ENCODE measurements at places on chromosomes 6 and 20.

GRCh38 chr6:41900861-41901260 lies 5.7 kb upstream of the USP49 start:
- no peak for DNase-seq

GRCh38 chr6:1335367-1336037 lies 23.6 kb downstream of the FOXQ1 start:
- DNase-seq: peak; percentile 94

DNA sequence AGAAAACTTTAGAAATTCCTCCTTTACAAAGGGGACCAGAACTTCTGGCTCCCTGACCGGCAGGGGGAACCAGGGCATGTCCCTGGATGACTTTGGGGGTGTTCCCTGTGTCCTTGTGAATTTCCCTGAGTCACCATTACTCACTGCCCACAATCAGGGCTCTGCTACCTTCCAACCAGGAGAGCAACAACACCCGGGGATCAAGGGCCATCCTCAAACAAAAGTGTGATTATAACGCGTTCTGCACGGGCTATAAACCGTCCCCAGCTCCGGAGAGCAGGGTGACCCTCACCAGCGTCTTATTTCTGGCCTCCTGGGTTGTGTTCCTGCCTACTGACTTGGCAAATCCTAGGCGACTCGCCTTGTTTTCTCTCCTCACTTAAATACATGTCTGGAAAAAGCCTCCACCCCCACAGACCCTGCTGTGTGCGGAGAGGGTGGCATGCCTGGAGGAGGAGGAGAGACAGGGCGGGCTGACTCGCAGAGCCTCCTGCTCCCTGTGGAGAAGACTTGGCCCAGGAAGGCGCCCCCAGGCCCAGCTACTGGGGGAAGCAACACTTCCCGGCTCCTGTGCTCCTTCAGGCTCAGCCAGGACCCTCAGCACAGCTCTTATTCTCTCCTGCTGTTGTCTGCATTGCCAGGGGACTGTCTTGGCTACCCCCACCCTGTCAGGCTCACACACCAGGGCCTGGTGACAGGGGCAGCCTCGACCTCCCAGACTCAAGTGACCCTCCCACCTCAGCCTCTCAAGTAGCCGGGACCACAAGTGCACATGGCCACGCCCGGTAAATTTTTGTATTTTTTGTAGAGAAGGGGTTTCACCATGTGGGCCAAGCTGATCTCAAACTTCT lies 54.1 kb downstream of the FGD2 start:
- peak; percentile 76 for DNase-seq

- DNase-seq: no peak
Observed at GRCh38 chr20:32718749-32719348, 24.4 kb downstream of the COMMD7 start.

DNA sequence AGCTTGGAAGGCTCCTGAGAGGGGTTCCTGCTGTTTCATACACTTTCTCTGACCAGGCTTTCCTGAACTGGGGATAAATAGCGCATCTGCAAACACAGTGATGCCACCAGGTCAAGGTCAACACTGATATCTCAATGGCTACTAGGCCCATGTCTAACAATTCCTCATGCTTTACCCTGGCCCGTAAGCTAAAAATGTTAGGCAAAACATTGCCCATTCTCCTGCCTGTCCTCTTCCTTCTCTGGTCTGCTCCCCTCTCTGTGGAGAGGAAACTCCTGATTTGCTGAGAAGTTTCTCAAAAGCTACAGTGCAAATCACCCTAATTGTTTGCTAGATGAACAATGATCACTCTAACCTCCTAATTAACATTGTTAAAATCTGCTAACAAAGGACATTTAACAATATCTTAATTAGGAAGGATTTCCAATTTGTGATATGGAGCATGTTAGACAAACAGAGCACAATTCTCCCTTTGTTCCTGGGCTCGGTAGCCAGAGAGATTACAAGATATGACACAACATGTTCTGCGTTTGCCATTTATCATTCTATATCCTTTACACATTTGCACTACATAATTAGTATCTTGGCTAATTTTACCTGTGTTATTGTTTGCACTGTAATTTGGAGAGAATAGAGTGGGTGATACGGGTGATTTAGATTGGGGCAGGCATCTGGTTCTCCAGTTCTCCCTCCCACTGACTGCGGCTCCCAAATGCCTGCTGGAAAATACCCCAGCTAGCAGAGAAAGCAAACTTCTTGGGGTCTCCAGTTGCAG lies 266.8 kb downstream of the CD83 start:
- DNase-seq: no peak

DNA sequence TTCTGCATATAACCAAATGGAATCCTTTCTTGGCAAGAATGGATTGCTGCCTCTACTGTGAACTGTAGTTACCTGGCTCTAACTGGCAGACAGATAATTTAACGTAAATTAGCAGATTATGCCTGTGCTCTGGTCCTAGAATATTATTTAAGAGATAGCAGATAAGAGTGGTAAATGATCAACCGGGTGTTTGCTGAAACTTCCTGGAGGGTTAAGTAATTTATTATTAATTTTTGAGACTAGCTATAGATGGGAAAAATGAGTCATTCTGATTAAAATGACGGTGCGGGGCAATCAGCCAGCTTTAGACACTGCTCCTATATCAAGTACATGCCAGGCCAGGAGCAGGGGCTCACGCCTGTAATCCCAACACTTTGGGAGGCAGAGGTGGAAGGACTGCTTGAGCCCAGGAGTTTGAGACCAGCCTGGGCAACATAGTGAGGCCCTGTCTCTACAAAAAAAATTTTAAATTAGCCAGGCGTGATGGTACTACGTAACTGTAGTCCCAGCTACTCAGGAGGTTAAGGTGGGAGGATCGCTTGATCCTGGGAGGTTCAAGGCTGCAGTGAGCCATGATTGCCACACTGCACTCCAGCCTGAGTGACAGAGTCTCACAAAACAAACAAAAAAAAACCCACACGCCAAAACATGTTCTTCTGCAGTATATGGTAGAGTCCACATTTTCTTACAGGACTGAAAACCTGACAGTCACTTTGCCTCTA lies 22.6 kb downstream of the B4GALT5 start:
- DNase-seq: peak; percentile 54

GRCh38 chr20:41456351-41456750 lies 89.7 kb upstream of the EMILIN3 start:
- no peak for DNase-seq

- DNase-seq: no peak
Observed at GRCh38 chr6:136439514-136440190, 110.6 kb downstream of the MAP7 start.

GRCh38 chr20:35839904-35840303 lies 68.1 kb downstream of the PHF20 start:
- DNase-seq: no peak

GRCh38 chr6:6881438-6882225 lies 226.1 kb upstream of the RREB1 start:
- peak; percentile 70 for DNase-seq

DNA sequence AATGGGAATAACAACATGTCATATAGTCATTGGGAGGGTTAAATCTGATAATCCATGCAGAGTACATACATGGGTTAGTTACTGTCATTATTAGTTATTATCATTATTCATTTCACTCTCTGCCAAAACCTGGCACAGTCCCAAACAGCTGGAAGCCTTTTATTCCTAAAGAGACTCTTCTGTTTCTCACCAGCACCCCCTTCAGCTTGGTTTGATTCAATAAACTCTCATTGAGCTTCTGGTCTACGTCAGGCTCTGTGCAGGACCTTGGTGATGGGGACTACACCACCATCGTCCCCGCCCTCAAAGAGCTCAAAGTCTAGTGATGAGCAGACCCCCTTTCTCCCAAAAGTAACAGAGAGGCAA lies 2.3 kb downstream of the KCNK15 start:
- DNase-seq: no peak

DNA sequence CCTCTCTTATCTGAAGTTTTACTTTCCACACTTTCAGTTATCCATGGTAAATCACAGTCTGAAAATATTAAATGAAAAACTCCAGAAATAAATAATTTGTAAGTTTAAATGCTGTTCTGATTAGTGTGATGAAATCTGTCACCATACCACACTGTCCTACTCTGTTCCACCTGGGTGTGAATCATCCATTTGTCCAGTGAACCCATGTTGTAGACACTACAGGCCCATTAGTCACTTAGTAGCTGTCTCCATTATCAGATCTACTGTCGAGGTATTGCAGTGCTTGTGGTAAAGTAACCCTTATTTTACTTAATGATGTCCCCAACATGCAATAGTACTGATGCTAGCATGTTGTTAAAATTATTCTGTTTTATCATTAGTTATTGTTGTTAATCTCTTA lies 29.2 kb upstream of the MMS22L start:
- no peak for DNase-seq

DNA sequence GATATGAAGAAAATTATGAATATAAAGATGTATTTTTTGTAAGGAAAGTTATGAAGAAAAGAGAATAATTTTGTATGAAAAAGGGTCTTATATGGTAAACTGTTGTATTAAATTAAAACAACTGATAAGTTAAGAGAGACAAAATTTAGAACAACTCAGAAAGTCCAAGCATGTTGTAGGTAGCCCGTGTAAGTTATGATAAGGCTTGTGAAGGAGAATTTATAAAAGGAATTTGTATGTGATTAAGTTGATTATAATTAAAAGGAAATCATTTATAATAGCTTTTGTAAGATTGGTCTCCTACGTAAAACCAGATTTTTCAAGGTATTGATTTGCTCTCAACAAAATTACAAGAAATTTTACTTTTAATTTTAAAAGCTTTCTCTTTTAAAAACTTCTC lies 1579.3 kb downstream of the HACE1 start:
- no peak for DNase-seq

GRCh38 chr6:68559716-68560115 lies 75.4 kb upstream of the ADGRB3 start:
- no peak for DNase-seq

DNA sequence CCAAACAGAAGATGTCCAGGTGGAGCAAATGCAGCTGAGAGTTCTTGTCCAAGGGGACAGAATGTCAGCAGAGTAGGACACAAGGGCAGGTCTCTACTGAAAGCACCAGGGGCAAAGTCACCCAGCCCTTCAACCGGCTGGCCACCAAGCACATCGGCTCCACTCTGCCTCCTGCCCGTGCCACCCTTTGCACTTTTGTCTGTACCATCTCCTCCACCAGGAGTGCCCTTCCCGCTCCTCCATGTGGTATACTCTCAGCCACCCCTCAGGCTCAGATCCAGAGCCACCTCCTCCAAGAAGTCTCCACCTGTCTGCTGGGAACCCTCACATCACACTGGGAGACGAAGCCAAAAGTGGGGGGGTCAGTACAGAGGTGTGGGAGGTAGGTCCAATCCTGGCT lies 4.1 kb upstream of the HSPA12B start:
- DNase-seq: no peak

GRCh38 chr6:105594821-105595220 lies 191.9 kb upstream of the PREP start:
- DNase-seq: no peak

DNA sequence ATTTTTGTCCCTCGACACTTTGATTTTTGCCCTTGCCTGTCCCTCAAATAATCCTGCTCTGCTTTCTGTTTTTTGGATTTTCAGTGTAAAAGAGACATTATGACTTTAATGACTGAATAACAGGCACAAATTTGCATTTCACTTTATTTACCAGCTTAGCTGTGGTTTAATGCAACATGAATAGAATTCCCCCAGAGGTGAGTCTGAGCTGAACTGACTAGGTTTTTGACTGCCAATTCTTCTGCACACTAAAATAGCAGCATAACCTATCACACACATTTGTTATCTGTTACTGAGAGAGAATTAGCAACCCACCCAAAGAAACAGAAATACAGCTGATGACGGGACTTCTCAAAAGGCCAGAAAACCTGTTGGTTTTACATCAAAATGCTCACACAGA lies 3.9 kb upstream of the RBM24 start:
- DNase-seq: no peak

DNA sequence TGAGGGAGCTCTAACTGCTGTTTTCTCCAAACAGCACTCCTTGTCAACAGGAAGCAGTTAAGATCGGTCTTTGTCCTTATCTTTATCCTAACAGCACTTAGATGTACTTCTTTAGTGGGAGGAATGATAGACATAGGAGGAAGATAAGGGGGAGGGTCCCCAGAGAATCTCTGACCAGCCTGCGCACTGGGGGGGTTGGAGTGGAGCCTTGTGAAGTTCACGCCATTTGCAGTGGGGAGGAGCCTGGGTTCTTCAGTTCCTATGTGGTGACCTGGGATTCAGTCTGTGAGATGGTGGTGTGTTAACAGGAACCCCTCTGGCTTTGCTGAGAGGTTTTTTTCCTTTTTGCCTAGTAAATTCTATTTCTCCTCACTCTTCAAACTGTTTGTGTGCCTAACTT lies 18.1 kb upstream of the ASCC3 start:
- no peak for DNase-seq

DNA sequence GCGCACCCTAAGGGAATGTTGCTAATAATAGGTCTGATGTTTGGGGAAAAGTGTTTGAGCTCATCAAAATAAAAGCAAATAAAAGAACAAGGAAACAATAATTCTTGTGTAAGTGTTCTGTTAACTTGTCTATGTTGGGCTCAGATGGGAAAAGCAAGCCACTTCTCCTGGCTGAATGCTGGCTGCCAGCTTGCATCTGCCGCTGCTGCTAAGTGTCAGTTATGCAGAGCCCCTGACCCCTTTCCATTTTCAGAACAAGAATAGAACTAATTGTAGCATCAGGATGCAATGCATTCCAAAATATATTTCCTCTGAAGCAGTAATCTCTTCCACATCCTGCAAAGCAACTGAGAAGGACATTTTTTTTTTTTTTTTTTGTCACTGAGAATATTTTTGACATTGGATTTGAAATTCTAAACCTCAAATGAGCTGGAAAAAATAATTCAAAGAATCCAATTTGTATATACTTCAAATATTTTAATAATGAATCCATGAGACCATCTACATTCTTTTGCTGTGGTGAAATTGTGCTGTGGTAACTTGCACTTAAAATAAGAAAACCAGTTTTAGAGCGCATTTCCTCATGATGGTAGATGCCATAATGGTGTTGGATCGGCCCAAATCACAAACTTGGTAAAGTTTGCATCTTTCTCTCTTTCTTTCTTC lies 43.9 kb upstream of the DEK start:
- no peak for DNase-seq

DNA sequence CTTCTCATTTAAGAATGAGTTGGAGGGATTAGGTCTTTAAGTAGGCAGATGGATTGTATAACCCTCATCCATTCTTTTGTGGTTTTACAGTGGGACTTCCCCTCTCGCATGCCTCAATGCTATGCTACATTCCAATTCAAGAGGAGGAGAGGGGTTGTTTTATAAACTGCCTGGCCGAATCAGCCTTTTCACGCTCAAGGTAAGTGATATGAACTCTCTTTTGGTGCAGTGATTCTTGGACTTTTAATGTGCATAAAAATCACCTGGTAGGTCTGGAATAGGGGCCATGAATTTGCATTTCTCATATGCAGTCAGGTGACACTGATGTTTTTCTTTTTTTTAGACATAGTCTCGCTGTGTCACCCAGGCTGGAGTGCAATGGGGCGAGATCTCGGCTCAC lies 10.8 kb downstream of the ASXL1 start:
- DNase-seq: peak; percentile 12

GRCh38 chr20:10060226-10060625 lies 25.4 kb downstream of the ANKEF1 start:
- peak; percentile 24 for DNase-seq

DNA sequence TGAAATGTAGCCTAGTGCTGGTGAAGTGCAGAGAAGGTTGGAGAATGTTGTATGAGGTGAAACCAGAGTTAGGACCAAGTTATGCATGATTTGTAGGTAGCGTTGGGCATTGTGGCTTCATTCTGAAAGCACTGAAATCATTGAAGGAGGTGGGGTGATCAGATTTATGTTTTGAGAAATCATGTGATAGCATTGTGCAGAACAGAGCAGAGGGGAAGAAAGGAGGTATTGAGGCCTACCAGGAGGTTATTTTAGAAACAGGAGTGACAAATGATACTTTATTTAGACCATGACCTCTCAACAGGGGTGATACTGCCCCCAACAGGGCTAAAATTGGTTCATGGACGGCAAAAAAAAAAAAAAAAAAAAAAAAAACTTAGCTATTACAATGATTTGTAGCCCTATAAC lies 15.6 kb upstream of the HMGN3 start:
- peak; percentile 42 for DNase-seq

All from NB4 (cell line).